ENCODE measurements at places on chromosomes 4 and X.

DNA sequence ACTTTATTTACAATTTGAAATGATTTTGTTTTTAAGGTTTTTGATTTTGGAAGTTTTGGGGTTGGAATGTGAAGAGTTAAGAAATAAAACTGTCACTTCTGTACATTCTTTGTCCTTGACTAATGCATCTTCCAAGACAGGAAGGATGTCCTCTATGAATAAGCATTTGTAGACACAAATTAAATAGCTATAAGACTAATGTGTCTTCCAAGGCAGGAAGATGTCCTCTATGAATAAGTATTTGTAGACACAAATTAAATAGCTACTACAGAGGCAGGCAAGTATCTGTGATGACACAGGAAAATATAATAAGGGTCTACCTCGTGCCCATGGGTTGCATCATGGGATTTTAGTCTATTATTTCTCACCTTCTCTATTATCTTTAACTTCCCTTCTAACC lies 14.5 kb downstream of the PRSS48 start:
- DNase-seq, result no peak

GRCh38 chr4:61805227-61805626 lies 605.1 kb downstream of the ADGRL3 start:
- no peak for DNase-seq

- no peak for DNase-seq
These were observed 4.2 kb upstream of the CCNA2 start for GRCh38 chr4:121827853-121828252.

GRCh38 chr4:119690871-119691270 lies 62.3 kb upstream of the PDE5A start:
- DNase-seq, result no peak

DNA sequence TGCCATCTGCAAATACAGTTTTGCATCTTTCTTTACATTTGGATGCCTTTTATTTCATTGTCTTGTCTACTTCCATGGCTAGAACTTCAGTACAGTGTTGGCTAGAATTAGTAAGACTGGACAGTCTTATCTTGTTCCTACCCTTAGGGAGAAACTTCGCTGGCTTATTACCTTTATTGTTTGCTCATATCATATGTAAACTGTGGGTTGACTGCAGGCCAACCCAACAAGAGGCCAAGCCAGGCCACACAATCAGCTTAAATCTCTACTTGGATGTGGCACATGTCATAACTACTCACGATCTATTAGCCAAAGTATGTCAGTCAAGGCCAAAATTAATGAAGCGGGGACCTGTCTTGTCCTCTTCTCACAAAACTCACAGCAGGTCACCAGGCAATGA lies 144.1 kb downstream of the THOC2 start:
- no peak for DNase-seq

DNA sequence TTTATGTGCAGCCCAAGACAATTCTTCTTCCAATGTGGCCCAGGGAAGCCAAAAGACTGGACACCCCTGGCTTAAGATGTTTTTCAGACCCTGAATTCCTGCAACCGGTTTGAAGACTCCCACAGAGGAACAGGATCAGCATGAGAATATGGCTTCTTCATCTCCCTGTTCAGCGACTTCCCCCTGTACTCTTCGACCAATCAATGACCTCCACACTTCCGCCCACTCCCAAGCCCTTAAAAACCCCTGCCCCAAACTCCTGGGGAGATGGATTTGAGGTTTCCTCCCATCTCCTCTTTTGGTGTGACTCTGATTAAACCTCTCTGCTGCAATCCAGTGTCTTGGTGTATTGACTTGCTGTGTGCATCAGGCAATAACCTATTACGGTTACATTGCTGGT lies 344.4 kb downstream of the NR3C2 start:
- DNase-seq, result no peak

- DNase-seq, result no peak
These were observed 152.4 kb downstream of the TSPAN5 start for GRCh38 chr4:98505992-98506391.

DNA sequence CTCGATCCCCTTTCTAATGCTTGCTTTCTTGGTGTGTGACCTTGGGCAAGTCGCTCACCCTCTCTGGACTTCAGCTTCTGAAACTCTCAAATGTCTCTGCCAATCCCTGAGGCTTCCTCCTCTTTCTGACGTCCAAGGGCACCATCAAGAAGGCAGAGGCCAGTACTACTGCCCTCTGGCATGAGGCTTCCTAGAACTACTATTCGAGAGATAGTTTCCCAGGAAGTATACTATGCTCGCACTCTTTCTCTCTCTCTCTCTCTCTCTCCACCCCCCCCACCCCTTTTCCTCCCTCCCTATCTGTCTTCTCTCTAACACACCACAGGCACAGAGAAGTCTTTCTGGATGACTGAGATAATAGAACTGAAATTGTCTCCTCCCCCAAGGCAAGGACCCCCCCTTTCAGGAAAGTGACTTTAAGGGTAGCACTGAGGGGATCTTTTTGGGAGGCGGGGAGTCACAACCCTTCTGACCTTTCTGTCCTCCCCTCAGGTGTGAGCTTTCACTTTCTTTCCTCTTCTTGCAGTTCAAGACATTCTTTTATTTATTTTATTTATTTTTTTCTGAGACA lies 20.0 kb upstream of the BCOR start:
- DNase-seq, result no peak

DNA sequence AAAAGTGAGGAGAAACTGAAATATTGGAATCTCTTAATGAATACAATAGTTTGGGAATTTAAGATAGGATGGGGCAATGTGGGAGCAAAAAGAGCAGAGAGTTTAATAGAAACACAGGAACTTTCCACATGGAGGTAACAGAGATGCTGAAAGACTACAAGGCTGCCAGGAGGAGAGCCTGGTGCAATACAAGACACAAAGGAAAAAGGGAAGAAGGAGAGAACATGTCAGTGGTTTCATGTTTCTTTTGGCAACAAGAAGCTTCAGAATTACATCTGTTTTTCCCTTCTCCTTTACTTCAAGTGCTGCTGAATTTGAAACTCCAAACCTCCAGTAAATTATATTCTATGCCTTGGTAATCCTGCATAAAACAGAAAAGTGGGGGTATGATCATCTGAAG lies 474.3 kb downstream of the FAT4 start:
- no peak for DNase-seq

DNA sequence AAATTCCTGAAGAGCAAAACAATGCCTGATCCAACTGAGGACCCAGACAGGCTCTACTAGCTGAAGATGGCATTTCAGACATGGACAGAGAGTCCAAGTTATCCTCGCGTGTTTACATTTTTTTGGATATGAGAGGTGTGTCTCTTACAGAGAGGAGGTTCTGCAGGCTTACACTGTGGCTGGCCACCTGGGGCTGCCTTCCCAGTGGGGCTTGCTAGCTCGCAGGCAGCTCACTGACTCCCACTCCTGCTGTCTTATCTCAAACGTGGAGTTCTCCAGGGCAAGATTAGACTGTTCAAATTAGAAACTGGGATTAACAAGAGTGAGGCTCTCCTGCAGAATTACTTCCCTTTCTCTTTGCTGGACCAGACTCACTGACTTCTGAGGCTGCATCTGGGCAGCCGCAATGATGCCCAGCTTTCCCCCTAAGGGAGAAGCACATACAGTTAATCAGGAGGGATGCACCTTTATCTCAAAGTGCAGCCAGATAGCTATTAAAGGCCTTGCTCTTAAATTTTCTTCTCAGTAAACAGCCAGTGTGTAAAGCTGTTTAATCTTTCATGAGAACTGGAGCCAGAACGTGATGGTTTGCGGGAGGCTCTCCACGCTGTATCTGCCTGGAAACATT lies 123.0 kb downstream of the ENPP6 start:
- no peak for DNase-seq

GRCh38 chr4:71784569-71785197 lies 804 bp upstream of the GC start:
- no peak for DNase-seq

DNA sequence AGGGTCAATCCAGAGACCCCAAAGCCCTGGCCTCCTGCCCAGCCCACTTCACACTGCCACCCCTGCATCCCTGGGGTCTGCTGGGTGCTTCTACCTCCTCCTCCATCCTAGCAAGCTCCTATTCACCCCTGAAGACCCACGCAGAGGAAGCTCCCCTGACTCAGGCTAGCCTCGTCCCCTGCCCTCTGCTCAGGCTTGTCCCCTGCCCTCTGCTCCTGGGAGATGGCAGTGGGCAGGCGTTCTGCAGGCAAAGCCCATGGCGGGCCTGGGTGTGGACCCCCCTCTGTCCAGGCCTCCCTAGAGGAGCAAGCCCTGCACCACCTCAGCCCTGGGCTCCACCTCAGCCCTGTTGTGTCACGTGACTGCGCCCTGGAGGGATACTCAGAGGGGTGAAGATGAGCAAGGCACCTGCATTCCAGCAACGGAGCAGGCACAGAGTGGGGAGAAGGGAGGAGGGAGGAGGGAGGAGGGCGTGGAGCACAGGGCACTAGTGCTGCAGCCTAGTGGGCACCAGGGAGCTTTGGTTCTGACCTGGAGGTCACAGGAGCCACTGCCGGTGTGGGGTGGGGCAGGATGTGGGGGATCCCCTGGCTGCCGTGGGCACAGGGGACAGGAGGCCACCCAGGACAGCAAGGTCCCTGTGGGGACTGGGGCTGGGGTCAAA lies 27.6 kb upstream of the FGFR3 start:
- no peak for DNase-seq

DNA sequence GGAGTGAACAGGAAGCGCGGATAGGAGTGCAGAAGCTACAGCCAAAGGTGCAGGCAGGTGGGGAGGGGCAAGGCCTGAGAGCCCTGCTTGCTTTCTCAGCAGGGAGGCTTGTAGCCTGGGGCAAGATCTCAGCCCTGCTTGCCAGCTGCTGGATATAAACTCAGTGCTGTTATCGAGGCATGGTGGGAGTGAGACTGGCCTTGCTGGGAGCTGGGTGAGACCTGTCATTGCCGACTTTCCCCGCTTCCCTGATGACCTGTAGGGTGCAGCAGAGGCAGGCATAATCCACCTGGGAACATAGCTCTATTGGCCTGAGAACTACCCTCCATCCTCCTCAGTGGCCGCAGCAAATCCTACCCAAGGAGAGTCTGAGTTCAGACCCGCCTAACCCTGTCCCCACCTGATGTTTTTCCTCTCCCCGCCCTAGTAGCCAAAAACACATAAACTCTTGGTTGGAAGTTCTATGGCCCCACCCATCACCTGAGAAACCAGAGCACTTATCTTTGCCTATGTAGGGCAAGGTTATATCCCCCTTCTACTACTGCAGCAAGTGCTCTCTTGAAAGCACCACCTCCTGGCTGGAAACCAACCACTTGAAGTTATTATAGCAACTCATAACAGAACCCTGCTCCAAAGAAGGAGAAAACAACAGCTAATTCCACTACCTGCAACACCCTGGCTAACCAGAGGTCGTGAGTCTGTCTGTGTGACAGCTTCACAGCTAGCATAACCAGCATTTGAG lies 80.7 kb downstream of the FHIP1A start:
- no peak for DNase-seq

DNA sequence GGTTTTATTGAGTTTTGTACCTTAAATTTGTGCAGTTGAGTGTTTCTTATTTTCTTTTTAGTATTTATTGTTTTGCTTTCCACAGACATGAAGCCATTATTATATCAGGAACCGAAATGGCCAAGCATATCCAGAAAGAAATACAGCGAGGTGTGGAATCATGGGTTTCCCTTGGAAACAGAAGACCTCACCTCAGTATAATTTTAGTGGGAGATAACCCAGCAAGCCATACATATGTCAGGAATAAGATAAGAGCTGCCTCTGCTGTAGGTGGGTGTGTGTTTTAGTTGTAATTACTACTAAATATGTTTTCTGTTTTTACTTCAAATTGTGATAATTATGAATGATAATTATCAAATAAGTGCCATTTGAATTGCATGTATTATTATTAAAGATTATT lies 16.5 kb downstream of the MTHFD2L start:
- DNase-seq, result no peak

- no peak for DNase-seq
These were observed 90.2 kb downstream of the P2RY10 start for GRCh38 chrX:79035421-79035820.

DNA sequence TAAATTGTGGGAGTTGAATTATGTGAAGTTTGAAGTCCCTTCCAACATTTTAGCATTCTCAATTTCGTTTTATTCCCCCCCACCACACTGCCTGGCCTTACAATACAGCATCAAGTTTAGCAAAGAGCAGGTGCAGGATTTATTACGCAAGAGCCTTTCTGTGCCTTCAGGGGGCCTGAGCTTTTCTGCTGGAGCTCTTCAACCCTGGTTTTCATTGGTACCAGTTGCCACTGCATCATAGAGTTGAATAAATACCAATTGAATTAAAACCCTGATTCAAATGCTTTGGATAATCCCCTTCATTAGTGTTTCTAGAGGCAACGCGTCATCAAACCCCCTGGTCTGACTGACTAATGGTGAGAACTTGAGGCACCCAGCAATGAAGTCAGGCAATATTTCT lies 43.6 kb upstream of the KIT start:
- no peak for DNase-seq

DNA sequence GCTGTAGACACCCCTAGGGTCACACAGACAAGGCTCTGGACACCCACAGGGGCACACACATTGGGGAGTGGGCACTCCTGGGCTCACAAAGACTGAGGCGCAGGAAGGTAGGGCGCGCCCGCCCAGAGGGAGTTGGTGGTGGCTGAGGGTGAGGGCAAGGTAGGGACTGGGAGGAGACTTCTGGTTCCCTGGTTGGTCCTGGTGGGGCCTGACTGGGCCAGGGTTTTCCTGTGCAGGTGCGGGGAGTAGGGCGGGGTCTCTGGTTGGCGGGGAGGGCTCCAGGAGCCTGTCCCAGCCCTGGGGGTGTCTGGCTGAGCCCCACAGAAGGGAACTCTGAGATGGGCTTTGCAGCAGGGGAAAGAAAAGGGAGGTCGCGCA lies 6.7 kb upstream of the WAS start:
- peak; percentile 20 for DNase-seq

GRCh38 chr4:114041117-114041475 lies 61.6 kb upstream of the ARSJ start:
- DNase-seq, result no peak

DNA sequence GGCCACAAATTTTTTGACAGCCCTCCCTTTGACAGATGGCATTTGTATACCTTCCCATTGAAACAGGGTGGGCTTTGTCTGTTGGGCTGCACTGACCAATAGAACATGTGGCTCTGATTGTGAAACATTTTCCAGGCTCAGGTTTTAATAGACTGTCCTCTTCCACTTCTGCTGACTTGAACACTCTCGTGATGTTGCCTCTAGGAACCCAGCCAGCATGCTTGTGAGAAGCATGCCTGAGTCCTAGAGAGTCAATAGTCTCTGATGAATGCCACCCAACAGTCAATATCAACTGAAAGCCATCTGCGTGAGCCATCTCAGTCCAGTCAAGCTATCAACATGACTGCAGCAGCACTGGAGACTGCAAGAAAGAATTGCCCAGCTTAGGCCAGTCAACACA lies 290.0 kb downstream of the SLC7A11 start:
- no peak for DNase-seq

- no peak for DNase-seq
These were observed 108.3 kb downstream of the CDS1 start for GRCh38 chr4:84691170-84691691.

GRCh38 chr4:155047755-155048154 lies 160.7 kb upstream of the NPY2R start:
- DNase-seq, result no peak

Measured in activated T-cell treated with anti-CD3 and anti-CD28 coated beads, Interleukin-2, amount 50 U/mL, for 72 hours (primary cell).